ENCODE measurements at places on chromosomes 4 and X. TPM values are rescaled to one million over a fixed set of nuclear protein-coding genes. Genes with fewer than 3 reads are reported as not detected.
A peak's percentile ranks its signal among the peaks of the same experiment; 100 is the strongest.

The PSAPL1 gene
- total RNA-seq, result 0.51 TPM

The NSUN7 gene
- 3.5 TPM for total RNA-seq

GRCh38 chr4:1572964-1573720 is 111.0 kb downstream of the FAM53A start:
- no peak for DNase-seq

DNA sequence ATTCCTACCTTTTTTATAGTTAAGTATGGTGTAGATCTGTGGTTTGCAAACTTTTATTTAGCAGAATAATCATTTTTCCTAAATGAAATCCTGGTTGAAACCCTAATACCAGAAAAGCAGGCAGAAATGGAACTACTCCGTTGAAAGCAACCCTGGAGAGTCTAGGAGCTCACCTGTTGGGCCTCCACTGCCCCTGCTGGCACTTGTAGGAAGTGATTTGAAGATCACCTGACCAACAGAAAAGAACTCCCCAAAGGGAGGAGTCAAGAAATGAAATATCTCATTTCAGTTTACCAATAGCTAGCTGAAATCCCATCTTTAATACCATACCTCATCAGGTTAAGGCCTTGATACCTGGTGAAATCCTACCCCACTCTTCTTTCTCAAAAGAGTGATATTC is 277.1 kb downstream of the KLHL13 start:
- DNase-seq, result no peak

DNA sequence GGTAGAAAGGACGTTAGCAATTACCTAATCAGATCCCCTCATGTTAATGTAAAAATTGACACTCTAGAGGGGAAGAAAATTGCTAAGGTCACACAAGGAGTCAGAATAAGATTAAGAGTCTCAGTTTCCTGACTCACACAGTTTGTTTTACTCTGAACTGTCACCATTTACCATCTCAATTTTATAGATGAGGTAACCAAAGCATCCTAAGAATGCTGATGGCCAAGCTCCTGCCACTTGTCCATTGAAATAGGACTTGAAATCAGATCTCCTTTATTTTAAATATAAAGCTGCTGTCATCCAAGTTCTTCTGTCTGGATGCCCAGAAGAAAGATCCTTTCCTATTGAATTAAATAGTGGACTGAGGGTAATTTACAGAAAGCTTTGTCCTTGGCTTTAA is 114.8 kb upstream of the VAMP7 start:
- no peak for DNase-seq

DNA sequence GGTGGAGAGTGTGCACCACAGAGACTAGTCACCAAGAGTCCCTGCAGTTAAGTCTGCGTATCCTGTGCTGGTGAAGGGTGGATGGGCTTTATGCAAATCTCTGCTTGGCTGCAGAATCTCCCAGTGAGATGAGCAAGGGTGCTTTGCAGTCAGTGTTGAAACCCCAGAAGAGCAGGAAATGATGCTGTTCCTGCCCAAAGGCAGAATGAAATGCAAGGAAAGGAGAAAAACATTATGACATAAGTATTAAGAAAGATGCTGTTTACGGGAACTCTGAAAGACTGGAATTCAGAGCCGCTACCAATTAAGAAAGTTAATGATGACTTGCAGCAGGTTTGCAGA is 25.4 kb upstream of the ACSL1 start:
- no peak for DNase-seq

DNA sequence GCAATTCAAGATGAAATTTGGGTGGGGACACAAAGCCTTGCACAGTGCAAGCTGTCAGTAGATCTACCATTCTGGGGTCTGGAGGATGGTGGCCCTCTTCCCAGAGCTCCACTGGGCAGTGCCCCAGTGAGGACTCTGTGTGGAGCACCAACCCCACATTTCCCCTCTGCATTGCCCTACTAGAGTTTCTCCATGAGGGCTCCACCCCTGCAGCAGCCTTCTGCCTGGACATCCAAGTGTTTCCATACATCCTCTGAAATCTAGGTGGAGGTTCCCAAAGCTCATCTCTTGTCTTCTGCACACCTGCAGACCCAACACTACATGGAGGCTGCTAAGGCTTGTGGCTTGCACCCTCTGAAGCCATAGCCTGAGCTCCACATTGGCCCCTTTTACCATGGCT is 402.3 kb downstream of the RAB28 start:
- no peak for DNase-seq

DNA sequence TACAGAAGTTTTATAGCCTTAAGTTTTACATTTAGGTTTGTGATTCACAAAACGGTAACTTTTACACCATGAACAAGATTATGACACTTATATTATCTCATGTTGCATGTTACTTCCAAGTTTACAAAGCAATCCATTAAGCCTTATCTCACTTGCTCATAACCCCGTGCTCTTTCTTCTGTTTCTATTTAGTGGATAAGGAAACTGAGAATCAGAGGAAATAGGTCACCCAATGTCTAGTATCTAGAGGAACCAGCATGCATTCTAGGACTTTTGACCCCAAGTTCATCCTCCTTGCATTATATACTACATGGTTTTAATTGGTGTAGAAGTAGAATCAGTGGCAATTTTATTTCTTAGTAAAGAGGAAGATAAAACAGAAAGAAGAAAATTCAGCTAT is 67.0 kb upstream of the ANXA3 start:
- no peak for DNase-seq

GRCh38 chr4:113708250-113708649 is 53.3 kb downstream of the CAMK2D start:
- DNase-seq, result peak; percentile 18

All from tongue (tissue), 3 donors.